ENCODE measurements at places on chromosomes 5 and 9. TPM values are rescaled to one million over a fixed set of nuclear protein-coding genes. Genes with fewer than 3 reads are reported as not detected.
A peak's percentile ranks its signal among the peaks of the same experiment; 100 is the strongest.

DNA sequence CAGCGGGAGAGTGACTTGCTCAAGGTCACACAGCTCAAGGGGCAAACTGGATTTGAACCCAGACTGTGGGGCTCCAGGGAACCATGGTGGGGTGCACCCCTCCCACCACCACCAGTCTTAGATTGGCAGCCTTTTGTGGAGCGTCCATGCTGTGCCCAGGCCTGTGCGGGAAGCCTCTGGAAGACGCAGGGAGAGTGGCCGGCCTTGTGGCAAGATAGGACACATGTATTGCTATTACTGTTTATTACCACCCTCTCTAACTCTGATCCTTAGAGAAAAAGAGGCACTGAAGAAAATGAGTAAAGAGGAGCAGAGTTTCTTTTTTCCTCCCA is 25.4 kb upstream of the SH3PXD2B start:
- no peak for DNase-seq

DNA sequence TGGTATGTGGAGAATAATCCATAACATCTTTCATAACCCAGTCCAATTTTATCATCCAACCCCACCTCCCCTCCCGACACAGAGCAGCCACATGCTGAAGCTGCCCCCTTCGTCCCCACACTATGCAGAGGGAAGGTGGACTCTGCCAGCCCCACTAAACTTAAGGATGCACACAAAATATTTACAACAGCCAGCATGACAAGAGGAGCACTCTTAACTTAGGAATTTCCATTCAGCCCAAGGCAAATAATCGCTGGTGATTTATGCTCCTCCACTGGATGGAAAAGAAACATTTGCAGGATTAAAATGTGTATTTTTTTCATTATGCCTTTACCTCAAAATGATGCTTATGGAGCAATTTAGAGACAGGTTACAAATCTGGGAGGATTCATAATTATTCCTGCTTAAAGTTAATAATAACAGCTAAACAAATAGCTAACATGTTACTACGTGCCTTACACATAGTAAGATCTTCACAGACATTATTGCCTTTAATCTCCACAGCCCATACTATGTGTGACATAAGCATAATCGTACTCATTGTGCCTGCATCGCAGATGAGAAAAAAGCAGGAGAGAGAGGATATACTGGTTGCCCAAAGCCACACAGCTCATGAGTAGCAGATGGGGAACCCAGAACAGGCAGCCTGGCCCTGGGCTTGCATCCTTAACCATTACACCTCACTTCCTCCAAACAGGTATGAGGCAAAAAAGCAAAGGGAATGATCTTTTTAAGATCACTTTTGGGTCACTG is 92.6 kb downstream of the GLIS3 start:
- no peak for DNase-seq

- no peak for DNase-seq
These were observed 14.5 kb upstream of the RARS1 start for GRCh38 chr5:168471785-168472184.

DNA sequence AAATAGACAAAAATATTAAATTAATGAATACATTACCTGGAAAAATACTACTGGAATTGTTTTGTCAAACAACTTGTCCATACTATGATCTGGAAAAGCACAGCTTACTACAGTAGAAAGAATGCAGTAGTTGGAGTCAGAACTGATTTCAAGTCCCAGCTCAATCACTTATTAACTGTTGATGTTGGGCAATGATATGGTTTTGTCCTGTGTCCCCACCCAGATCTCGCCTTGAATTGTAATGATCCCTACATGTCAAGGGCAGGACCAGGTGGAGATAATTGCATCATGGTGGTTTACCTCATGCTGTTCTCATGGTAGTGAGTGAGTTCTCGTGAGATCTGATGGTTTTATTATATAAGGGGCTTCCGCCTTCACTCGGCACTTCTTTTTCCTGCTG is 247.5 kb downstream of the CD180 start:
- no peak for DNase-seq

DNA sequence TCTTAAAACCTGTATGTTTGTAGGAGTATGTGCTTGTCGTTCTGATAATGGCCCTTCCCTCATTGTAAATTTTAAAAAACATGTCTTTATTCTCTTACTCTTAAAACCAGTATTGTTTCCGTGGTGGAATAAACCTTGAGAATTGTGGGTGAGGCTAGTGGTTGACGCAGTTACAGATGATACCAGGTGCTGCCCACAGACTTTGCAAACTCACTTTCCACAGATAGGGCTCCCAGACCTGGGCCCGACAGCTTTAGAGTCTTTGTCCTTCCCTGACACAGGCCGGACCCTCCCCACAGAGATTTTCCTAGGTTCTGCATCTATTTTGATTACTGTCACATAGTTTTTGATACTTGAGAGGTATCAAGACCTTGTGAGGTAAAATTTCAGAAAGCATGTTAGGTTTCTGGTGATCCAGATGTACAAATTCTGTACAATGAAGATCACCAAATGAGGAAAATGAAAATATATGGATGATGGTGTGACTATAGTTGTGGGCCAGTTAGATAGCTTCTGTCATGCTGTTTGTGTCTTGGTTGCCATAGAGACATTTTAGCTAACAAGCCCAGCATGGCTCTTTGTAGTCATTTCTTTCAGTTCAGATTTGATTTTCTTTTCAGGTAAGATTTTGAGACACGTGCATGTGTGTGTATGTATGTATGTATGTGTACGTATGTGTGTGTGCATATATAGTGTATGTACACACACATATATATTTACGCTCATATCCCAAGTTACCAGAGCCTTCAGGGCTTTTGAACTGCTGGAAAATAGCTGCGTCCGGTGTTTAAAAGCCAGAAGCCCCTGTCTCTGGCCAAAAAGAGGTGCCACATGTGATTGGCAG is 33.8 kb downstream of the DMRT1 start:
- no peak for DNase-seq

GRCh38 chr9:89442501-89442978 is 55.4 kb downstream of the SEMA4D start:
- no peak for DNase-seq

- no peak for DNase-seq
These were observed 270.2 kb upstream of the DAPK1 start for GRCh38 chr9:87227456-87227855.

- DNase-seq, result no peak
These were observed 1.2 kb downstream of the CKS2 start for GRCh38 chr9:89312222-89312571.

DNA sequence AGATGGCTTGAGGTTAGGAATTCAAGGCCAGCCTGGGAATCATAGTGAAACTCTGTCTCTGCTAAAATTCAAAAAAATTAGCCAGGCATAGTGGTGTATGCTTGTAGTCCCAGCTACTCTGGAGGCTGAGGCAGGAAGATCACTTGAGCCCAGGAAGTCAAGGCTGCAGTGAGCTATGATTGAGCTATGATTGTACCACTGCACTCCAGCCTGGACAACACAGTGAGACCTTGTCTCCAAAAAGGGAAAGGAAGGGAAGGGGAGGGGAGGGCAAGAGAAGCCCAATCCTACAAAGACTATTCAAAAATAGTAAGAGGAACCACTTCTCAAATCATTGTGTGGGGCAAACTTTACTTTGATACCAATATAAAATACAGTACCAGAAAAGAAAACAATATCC is 11.2 kb downstream of the SEMA4D start:
- DNase-seq, result no peak

- no peak for DNase-seq
These were observed 37.6 kb upstream of the PLCXD3 start for GRCh38 chr5:41547991-41548390.

GRCh38 chr9:135814421-135815095 is 92.8 kb downstream of the CAMSAP1 start:
- DNase-seq, result peak; percentile 26

- peak; percentile 48 for DNase-seq
These were observed 265.2 kb upstream of the MSX2 start for GRCh38 chr5:174459071-174459702.

GRCh38 chr9:121927636-121928035 is 165.5 kb downstream of the TTLL11 start:
- no peak for DNase-seq

DNA sequence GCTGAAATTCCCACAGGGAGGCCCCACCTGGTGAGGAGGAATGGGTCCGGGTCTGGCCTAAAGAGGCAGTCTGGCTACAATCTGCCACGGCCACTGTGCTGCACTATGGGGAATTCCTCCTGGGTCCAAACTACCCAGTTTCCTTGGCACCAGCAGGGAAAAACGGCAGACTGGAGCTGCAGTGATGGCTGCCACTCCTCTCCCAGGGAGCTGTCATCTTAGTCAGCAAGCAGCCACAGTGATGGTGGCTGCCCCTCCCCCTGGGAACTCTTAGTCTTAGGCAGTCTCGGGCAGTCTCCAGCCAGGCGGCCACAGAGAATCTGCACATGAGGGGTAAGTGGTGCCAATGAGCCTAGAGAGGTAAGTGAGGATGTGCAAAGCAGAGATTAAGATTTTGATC is 205.8 kb downstream of the TMEM38B start:
- no peak for DNase-seq

DNA sequence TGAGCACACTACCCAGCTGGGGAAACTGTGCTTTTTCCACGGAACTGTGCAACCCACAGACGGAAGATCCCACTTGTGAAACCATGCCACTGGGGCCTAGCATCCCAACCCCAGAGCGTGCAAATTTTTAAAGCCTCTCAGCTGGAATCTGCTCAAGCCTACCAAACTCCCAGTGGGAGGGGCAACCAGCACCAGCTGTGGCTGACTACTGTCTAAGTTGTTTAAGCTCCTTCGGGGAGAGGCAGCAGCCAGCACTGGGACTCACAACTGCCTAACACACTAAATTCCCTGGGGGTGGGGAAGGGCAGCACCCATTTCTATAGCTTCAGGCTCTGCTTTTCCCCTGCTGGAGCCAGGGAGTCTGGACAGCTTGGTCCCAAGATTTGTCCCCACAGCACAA is 287.6 kb upstream of the MSX2 start:
- no peak for DNase-seq

DNA sequence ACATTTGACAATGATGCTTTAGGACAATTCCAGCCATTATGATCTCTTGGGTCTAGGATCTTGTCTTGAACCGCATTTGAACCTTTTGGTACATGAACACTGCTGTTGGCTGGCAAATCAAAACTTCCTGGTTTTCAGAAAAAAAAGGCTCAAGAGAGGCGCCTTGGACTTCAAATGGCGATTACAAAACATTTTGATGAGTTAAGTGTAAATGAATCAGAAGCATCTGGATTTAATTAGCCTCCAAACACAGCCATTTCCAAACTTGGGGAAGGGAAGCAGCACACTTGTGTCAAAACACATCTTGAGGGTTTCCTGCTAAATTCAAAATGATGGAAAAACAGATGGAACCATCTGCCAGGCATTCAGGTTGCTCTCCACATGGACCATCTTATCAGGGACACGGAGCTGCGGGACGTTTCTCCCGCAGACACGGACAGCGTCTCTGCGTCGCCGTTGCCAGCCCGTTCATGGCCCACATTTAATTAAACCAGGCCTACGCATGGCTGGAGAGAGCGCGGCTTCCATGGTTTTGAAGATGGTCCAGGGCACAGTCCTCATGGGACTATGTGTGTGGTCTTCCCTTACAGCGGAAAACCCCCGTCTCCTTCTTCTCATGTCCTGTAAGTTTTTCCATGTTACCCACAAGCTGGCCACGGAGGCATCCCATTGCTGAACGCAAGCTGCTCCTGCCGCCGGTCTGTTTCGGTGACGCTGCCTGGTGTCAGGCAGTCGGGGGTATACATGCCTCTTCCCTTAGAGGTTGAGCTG is 55.8 kb upstream of the PTCH1 start:
- no peak for DNase-seq

DNA sequence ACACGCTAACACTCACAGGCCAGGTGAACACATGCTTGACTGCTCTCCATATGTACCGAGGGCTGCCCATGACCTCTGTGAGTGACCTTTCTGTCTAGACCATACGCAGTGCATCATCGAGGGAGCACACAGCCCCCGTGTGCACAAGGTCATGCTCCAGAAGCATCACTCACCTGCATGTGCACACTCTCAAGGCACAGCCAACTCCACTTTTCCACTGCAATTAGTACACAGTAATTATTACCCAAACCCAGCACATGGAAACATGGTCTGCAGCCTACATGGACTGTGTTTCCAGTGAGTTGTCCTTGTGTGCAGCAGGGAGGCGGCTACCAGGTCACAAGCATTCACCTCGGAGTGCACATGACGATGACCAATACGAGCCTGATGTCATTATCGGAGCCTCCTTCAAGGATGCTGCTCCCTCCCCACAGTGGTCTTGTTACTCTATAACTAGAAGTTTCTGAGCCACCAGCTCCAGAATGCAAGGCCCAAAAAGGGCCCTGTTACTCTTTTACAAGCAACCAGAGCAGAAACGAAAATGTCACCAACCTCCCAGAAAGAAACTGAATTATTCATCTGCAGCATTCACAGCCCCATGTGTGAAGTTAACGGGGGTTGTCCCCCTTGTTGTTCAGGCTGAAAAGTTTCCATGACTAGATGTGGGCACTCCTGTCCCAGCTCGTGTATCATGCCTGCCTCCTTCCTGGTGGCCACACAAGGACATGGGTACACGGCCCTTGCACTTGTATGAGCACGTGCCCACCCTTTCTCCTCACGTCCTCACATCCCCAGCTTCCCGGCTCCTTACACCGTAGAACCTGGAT is 31.2 kb downstream of the SEMA4D start:
- no peak for DNase-seq

DNA sequence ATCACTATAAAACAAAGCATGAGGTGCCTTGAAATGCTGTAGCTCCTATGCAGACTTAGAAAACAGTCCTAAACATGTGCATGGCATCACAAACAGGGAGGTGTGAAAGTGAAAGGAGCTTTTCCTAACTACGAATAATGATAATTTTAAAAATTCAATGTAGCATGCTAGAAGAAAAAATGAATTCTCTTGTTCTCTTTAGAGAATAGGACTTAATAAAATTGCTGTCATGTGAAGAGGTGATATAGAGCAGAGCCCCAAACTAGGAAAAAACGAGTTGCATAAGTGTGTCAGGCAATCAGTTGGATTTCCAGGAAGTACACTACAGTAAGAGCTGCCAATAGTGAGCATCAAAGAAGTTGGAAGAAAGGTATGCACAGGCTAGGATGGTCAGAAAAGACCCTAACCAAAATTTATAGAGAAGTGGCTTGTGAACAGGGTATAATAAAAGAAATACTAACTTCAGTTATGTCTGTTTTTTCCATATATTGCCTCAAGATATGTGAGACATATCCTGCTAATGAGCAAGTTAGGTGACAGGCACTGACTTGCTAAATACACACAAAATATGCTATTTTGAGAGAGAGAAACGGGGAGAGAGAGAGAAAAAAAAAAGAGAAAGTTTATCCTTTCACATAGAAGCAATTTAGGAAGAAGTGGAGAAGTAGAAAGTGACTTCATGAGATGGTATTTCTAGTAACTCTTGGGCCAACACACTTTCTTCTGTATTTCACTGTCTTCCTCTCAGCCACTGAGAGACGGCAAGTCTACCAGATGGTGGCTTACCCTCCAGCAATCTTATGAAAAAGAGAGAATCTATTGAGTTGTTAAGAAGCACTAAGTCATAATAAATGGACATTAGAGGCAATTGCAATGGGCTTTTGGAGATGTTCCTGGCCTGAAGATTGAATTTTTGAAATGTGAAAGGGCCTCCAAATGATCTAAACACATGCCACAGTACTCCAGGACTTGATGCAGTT is 18.0 kb downstream of the ITGA2 start:
- DNase-seq, result no peak

GRCh38 chr5:15690611-15691010 is 190.6 kb downstream of the FBXL7 start:
- no peak for DNase-seq

The INSL4 gene
- not detected for polyA plus RNA-seq

The CDC42SE2 gene
- polyA plus RNA-seq, result 7.7 TPM

The HTR1A gene
- not detected for polyA plus RNA-seq

The SLC46A2 gene
- 0.02 TPM for polyA plus RNA-seq

The ERBIN gene
- polyA plus RNA-seq, result 11.8 TPM

The SPAG8 gene
- 5.4 TPM for polyA plus RNA-seq
